NCI-H526 (cell line): ENCODE measurements at places on chromosomes 4 and X.

DNA sequence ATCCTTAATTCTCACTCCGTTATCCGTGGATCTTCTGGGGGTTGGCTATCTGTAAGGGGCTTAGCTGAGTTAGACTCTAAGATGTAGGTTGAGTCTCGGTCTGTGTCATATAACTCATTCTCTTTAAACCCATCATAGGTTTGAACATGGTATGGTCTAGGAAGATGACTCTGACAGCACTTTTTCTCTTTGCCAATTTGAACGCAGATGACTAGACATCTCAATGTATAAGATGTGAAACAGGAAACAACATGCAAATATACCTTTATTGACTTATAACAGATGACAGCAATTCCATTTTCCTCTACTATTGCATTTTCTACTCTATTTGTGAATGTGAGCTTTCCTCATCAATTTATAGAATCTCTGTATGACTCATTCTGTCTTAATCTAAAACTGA, 634.8 kb upstream of the MAGEB2 start:
- DNase-seq = no peak

- DNase-seq = no peak
Measured at GRCh38 chrX:2652106-2652505, 39.0 kb upstream of the CD99 start.

DNA sequence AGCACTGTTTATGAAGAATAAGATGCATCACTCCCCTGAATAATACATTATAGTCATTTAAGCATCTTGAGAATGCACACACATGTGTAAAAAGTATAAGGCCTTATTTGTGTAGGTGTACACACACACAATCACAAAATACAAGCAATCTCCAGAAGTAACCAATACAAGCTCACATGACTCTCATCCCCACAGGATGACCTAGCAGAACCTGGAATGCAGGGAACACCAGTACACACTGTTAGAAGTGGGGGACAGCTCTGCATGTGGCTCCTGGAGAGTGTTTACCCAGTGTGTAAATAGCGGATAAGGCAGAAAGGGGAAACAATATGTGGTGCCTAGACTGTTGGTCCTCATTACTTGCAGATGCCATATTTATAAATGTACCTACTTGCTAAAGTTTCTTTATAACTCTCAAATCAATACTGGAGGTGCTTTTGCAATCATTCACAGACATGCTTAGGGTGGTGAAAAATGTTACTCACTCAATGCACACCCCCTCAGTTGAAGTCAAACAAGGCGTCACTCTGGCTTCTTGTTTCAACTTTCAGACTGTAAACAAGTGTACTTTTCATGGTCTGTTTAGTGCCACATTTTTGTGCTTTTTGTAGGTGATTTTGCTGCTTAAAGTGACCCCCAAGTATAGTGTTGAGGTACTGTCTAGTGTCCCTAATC, 73.1 kb downstream of the MAGEB17 start:
- no peak for DNase-seq

DNA sequence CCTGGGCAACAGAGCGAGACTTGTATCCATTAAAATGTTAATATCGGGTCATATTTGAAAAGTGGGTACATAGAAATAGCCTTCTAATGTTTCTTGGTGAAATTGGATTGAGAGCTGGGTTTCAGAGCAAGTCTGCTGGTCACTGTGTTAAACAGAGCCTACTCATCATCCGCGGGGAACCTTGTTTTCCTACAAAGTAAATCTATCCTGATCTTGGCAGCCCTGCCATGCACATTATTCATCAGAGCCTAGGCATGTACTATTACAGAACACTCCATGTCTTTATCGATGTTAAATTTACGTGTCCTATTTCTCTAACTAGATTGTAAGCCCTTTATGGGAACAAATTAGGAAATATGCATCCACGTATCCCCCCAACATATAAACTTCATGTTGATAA, 18.7 kb downstream of the SETD7 start:
- no peak for DNase-seq

- no peak for DNase-seq
Measured at GRCh38 chr4:184958923-184959210, 59.4 kb upstream of the HELT start.

GRCh38 chr4:49709775-49710174, 723.7 kb downstream of the CWH43 start:
- no peak for DNase-seq

- peak; percentile 5 for DNase-seq
Measured at GRCh38 chr4:95190751-95191436, 357.9 kb downstream of the UNC5C start.

DNA sequence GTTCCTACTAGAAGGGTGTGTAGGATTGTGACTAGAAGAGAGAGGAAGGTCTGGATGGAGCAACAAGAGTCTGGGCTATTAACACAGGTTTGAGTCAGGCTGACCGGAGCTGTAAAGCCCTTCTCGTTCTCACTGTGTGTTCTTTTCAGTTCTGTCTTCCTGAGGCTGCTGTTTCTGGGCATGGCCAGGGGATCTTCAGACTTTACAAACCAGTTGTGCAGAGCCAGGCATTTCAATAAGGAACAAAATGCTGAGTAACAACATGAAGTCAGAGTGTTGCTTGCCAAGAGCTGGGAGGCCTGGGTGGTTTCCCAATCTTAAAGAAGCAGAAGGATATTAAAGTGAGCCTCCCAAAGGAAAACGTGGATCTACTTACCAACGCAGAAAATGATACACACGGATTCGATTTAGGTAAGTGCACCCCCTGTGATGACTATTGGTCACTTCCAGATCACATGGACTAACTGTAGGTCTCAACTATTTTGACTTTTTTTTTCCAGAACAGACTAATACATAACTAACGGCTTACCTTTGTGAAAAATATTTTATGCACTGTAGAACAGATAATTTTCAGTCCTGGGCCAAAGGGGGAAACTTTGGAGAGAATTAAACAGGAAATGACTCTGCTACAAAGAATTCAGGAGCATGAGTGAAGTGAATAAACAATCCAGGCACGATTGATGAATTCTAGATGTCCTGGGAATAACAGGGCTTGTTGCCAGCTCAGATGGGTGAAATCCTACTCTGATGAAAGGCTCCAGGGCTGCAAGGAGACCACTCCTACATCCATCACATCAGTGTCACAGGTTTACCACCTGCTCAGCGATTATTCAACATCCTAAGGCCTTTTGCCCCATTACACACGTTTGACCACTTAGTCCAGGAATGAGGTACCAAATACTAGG, 94.5 kb downstream of the ANXA3 start:
- no peak for DNase-seq

- no peak for DNase-seq
Measured at GRCh38 chr4:182863501-182863900, 53.7 kb downstream of the DCTD start.

DNA sequence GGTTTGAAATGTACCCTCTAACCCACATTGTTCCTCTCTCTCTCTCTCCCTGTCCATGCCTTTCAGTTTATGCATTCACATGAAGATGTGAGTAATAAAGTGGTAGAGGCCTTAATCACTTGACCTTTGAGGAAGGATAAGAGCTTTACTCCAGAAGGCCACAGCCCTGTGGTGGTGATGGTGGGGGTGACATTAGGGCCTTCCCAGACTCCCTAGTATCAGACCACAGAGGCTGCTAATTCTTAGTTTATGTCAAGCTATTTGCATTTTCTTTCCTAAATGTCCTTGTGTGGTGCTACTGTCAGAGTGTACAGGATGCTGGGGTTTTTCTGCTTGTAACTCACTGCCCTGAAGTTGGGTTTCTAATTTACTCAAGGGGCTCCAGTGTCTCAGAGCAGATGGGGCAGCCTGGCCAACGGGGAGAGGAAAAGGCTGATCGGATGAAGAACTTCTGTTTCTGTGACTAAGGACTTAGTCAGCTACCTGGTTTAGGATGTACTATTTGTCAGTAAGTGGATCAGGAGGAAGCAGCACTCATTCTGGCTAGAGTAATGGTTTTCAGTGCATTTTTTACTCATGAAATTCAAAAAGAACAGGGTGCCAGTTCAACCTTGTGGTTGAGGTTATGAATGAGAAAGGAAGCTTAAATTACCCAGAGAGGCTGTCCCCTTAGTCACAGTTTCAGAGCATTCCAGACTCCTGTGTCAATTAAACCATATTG, 509.6 kb upstream of the DIPK2B start:
- no peak for DNase-seq

GRCh38 chrX:40543661-40544328, 37.0 kb upstream of the ATP6AP2 start:
- DNase-seq = peak; percentile 84

- DNase-seq = no peak
Measured at GRCh38 chr4:55706541-55706940, 70.4 kb upstream of the NMU start.

GRCh38 chr4:89368861-89369260, 61.3 kb upstream of the GPRIN3 start:
- DNase-seq = no peak

DNA sequence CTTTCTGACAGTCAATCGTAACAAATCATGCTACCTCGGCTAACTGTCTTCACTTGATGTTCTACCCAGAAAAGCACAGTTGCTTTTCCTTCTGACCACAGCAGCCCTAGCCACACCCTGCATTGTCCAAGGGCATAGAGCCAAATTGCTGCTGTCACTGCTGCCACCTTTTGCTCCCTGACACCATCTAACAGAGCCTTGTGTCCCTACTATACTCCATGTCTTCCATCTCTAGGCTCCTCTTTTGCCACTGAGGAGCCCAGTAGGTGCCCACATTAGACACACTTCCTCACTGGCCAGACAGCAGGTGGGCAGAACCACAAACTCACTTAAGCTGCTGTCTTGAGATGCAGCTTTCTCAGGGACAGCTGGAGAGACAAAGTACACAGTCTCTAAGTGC, 91.4 kb downstream of the ANXA3 start:
- DNase-seq = no peak

DNA sequence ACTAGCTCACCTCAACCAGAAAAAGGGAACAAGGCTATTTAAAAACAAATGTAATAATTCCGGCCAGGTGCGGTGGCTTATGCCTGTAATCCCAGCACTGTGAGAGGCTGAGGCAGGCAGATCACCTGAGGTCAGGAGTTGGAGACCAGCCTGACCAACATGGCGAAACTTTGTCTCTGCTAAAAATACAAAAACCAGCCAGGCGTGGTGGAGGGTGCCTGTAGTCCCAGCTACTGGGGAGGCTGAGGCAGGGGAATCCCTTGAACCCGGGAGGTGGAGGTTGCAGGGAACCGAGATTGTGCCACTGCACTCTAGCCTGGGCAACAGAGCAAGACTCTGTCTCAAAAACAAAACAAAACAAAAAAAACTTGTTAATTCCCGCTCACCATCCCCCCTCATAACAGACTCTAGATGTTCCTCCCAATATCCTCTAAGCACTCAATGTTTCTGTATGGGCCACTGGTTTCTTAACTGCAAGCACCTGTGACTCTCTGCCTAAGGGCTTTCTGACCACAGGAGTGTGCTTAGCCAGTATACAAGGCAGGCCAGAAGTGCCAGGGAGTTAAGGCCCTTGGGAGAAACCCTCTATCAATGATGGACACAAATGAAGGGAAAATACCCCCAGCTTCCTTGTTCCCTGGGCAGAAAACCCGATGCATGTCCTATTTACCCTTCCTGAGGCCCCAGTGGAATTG, 21.0 kb upstream of the THOC2 start:
- no peak for DNase-seq

DNA sequence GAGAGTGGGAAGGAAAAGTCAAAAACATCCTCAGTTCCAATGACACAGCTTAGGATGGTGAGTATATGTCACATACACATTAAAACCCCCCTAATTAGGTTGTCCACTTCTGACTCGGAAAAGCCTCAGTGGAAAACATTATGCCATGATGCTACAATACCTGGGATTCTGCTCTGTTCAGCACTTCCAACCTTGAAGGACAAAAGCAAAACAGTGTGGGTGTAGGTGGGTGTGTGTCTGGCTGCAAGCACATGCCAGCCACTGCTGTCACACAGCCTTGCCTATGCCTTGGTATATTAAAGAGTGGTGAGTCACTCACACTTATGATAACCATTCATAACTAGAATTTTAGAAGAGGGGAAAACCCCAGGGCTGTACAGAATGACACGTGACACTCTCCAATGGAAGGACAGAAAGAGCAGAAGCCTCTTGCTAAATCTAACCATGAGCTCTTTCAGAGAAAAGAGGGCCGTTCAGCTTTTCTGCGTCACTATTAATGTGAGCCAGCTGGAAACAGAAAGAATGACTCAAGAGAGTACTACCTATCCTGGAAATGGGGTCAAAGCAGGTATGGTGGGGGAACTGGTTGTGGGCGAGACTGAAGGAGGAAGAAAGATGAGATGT, 159.6 kb downstream of the TET2 start:
- no peak for DNase-seq
